ENCODE measurements at places on chromosomes 2 and 18.
A peak's percentile ranks its signal among the peaks of the same experiment; 100 is the strongest.

GRCh38 chr2:129712676-129712985 is 266.8 kb upstream of the RAB6C start:
- DNase-seq: no peak

- no peak for DNase-seq
Observed at GRCh38 chr2:160213511-160213910, 13.4 kb upstream of the ITGB6 start.

DNA sequence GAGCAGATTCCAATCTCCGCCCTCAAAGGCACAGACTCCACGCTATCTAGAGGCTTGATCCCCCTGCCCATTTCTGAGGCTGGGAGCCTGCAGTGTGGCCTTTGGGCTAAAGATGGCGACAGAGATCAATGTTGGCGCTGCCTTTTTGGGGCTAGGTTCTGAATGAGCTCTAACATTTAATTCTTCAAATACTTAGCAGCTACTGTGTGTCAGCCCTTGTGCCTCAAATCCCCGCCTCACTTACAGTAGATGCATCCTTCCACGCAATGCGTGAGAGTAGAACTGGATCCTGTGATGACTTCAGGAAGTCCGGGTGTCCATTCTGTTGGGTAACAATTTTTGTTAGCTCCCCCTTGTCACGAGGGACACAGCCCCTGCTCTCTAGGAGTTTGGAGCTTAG is 12.4 kb downstream of the IL1F10 start:
- DNase-seq: peak; percentile 1

GRCh38 chr2:108257757-108258331 is 18.1 kb downstream of the SULT1C3 start:
- no peak for DNase-seq

GRCh38 chr2:144935736-144936135 is 415.8 kb upstream of the ZEB2 start:
- no peak for DNase-seq

DNA sequence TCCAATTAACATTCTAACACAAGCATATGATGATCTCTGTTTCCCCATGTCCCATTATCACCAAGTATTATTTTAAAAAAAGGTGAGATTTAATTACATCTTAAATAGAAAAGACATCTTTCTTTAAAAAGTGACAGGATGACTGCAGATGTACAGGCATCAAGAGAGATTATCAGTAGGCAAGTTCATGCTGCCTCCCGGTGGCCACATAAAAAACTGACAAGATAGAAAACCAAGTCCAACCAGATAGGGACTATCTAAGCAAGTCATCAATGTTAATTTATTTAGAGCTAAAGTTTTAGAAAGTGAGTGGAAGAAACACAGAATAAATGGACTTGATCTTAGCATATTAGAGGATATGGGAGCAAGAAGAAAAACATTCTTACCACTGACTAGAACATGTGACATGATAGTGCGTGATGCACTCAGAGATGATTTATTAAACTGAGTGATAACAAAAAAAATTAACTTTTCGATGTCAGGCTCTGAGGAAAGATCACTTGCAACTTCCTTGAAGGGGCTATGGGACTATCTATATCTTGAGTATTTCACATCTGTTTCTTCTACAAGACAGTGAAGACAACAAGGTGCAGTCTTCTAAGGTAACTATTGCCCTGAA is 5.4 kb upstream of the TDRD15 start:
- peak; percentile 41 for DNase-seq

- DNase-seq: no peak
Observed at GRCh38 chr2:156023229-156023869, 309.2 kb downstream of the NR4A2 start.
